ENCODE measurements at places on chromosomes 1 and 21. TPM values are rescaled to one million over a fixed set of nuclear protein-coding genes. Genes with fewer than 3 reads are reported as not detected.
A peak's percentile ranks its signal among the peaks of the same experiment; 100 is the strongest.

DNA sequence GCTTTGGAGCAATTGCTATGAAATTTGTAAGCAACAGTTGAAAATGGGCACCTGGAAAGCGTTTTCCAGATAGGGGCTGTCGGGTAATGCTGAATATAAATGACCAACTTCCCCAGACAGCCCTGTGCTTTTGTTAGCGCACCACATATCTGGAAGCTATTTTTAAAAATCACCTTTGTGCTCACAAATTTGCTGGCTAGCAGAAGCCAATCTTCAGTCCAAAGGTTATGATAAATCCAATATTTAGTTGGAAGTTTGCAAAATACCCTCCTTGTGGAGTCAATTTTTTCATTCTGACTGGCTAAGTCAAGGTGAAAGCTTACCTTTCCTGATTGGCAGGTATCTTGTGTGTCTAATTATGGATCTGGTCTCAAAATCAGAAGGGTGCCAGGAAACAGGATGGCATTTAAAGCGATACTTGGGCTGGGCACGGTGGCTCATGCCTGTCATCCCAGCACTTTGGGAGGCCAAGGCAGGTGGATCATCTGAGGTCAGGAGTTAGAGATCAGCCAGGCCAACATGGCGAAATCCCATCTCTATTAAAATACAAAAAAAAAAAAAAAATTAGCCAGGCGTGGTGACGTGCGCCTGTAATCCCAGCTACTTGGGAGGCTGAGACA is 124.1 kb upstream of the AJAP1 start:
- no peak overlapping the region for H3K27ac ChIP-seq
- no peaks in the 10 kb centered on the region for H3K36me3 ChIP-seq
- H3K4me1 ChIP-seq = no peaks in the 10 kb centered on the region

DNA sequence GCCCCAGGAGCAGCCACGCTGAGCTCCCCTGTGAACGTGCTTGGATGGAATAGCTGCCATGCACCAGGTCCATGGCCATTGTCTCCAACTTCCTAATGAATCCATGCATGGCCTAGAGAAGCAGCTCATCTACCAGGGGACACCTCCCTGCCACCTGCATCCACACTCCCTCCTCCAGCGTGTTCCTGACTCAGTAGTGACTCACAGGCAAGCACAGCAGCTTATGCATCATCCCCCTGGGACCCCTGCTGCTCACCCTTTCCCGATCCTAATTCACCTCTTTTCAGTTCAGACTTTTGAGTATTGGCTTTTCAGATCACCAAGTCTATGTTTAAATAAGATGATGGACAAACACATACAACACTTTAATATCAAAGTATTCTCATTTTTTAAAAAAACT is 39.9 kb upstream of the TADA1 start:
- peaks cover 7% of the 10 kb centered on the region for H3K4me1 ChIP-seq
- peaks cover 22% of the 10 kb centered on the region for H3K27me3 ChIP-seq
- H3K27ac ChIP-seq = no peak overlapping the region
- H3K4me3 ChIP-seq = no peak overlapping the region
- DNase-seq = no peak

The GOLT1A gene
- 2.8 TPM for polyA plus RNA-seq

The SCYL3 gene
- 9.4 TPM for polyA plus RNA-seq

DNA sequence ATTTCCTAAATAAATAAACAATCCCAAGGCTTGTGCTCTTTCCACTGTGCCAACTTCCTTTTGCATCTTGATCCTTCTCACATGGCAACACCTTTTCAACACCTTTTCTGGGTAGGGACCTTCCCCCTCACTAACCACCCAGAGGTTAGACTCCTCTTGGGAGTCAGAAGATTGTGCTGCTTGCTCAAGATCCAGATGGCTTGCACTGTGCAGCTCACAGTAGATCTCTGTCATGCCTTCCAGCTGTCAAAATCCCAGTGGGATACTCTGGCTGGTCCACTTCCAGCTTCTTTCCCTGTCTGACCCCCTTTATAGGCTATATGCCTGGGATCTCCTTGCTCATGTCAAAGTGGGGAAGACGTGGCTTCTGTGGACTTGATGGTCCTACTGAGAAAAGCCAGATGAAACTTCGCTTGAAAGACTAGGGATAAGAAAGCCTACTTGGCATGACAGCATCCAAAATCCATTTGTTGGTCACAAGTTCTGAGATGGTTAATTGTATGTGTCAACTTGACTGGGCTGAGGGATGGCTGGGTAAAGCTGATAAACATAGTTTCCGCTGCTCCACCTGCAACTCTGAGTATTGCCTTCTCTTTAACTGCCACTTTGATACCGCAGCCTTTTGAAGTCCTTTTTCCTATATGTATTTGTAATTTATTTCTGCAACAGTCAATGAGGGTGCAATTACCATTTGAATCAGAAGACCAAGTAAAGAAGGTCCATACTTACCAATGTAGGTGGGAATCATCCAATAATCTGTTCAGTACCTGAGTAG is 74.5 kb downstream of the S1PR1 start:
- peaks cover 32% of the 10 kb centered on the region for H3K4me1 ChIP-seq
- no peak overlapping the region for H3K27ac ChIP-seq
- DNase-seq = no peak
- H3K4me3 ChIP-seq = no peak overlapping the region

DNA sequence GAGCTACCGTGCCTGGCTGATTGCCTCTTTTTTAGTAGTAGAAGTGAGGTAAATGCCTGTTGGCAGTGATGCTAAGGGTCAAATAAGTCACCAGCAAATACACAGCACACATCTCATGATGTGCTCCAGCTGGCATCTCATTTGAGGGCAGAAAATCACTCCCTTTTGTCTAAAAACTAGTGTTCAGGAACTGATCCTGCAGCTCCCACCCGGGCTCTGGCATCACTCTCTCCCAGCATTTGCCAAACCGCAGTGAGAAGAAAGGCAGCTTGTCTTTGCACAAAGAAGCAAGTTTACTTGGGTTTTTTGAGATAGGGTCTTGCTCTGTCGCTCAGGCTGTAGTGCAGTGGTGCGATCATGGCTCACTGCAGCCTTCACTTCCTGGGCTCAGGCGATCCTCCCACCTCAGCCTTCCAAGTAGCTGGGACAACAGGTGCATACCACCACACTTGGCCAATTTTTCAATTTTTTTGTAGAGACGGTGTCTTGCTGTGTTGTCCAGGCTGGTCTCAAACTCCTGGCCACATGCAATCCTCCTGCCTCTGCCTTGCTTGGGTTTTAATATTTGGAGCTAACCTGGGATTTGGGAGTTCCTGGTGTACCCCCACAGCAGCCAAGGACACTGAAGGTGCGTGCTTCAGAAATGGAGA is 4.1 kb downstream of the RBP7 start:
- no peaks in the 10 kb centered on the region for H3K36me3 ChIP-seq
- DNase-seq = peak; percentile 44
- peaks cover 53% of the 10 kb centered on the region for H3K27me3 ChIP-seq
- H3K4me1 ChIP-seq = no peaks in the 10 kb centered on the region
- no peak overlapping the region for H3K27ac ChIP-seq
- no peak overlapping the region for H3K4me3 ChIP-seq

DNA sequence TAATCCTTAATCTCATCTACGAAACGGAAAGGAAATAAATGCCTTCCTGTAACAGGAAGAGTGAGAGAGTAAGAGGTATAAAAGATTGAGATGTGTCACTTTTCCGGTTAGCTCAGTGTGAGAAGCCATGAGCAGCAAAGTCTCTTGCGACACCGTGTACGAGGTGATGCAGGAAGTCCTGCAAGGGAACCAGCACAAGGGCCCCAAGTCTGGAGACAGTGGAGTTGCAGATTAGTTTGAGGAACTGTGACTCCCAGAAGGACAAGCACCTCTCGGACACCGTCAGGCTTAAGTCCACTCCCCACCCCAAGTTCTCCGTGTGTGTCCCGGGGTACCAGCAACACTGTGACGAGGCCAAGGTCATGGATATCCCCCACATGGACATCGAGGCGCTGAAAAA is 592.3 kb upstream of the ADGRL2 start:
- DNase-seq = no peak
- no peaks in the 10 kb centered on the region for H3K36me3 ChIP-seq
- H3K27ac ChIP-seq = no peak overlapping the region
- no peaks in the 10 kb centered on the region for H3K27me3 ChIP-seq
- H3K4me1 ChIP-seq = no peaks in the 10 kb centered on the region

The SNRPE gene
- 331 TPM for polyA plus RNA-seq

DNA sequence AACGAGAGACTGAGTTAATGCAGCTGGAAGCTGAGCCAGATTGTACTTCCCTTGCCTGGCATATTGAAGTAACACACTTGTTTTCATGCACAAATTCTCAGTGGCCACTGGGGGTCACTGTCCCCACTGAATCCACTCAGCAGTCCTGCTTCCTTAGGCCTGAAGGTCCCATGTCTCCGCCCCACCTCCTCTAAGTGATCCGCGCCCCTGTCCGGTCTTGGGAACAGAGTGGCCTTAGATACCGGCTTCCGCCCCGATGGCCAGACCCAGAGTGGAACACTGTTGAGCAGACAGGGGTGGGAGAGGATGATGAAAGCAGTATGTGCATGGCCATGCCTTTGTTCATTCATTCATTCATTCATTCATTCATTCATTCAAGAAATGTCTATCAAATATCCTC is 34.8 kb downstream of the CHAF1B start:
- H3K4me3 ChIP-seq = no peak overlapping the region
- DNase-seq = peak; percentile 94
- H3K27ac ChIP-seq = no peak overlapping the region
- no peaks in the 10 kb centered on the region for H3K36me3 ChIP-seq
- H3K27me3 ChIP-seq = no peaks in the 10 kb centered on the region

GRCh38 chr1:212967801-212968200 is 17.5 kb downstream of the VASH2 start:
- DNase-seq = peak; percentile 40
- H3K36me3 ChIP-seq = no peaks in the 10 kb centered on the region
- no peaks in the 10 kb centered on the region for H3K4me1 ChIP-seq
- no peak overlapping the region for H3K27ac ChIP-seq

DNA sequence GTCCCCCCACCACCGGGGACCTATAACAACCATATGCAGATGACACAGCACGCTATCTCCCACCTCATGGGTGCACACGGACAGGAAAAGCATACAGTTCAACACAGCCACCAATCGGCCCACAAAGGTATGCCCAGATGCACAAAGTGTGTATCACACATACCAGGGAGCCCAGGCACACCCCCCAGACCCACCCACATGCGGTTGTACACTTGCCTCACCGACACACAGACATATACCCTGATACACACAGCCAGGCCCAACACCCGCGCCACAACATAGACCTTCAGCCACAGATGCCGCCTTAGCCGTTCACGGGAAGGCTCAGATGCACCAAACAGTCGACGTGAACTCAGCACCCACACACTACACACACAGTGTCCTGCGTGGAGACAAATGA is 5.5 kb downstream of the CROCC start:
- no peak overlapping the region for H3K27ac ChIP-seq
- H3K36me3 ChIP-seq = no peaks in the 10 kb centered on the region
- H3K27me3 ChIP-seq = no peaks in the 10 kb centered on the region
- no peak for DNase-seq
- H3K4me3 ChIP-seq = no peak overlapping the region
- no peaks in the 10 kb centered on the region for H3K4me1 ChIP-seq
